ENCODE measurements at places on chromosomes 7 and 10. TPM values are rescaled to one million over a fixed set of nuclear protein-coding genes. Genes with fewer than 3 reads are reported as not detected.
A peak's percentile ranks its signal among the peaks of the same experiment; 100 is the strongest.

The OR2A1 gene
- total RNA-seq = not detected

The AKR1C2 gene
- 1,454 TPM for total RNA-seq

The CRPPA gene
- 1.1 TPM for total RNA-seq

The MKX gene
- total RNA-seq = not detected

The PON1 gene
- not detected for total RNA-seq

The HTR5A gene
- total RNA-seq = not detected

The GARIN1A gene
- not detected for total RNA-seq

The LRMDA gene
- total RNA-seq = 22.0 TPM

The NHLRC2 gene
- 12.7 TPM for total RNA-seq

GRCh38 chr7:33152087-33152486 is 22.7 kb downstream of the BBS9 start:
- H3K27me3 ChIP-seq = no peaks in the 10 kb centered on the region
- H3K4me3 ChIP-seq = no peak overlapping the region
- no peaks in the 10 kb centered on the region for H3K36me3 ChIP-seq
- no peak overlapping the region for H3K27ac ChIP-seq
- no peak for DNase-seq
- no peaks in the 10 kb centered on the region for H3K4me1 ChIP-seq

DNA sequence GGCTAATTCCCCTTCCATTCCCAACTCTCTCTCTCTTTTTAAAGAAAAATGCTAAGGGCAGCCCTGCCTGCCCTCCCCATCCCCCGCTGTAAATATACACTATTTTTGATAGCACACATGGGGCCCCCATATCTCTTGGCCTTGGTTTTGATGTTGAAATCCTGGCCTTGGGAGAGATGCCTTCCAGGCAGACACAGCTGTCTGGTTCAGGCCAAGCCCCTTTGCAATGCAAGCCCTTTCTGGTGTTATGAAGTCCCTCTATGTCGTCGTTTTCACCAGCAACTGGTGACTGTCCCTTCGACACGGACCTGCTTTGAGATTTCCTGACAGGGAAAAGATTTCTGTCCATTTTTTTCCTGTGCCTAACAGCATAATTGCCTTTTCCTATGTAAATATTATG is 3.0 kb downstream of the ADRA2A start:
- no peaks in the 10 kb centered on the region for H3K4me1 ChIP-seq
- no peak overlapping the region for H3K4me3 ChIP-seq
- DNase-seq = no peak
- peaks cover 23% of the 10 kb centered on the region for H3K27me3 ChIP-seq
- no peaks in the 10 kb centered on the region for H3K36me3 ChIP-seq
- H3K27ac ChIP-seq = no peak overlapping the region

DNA sequence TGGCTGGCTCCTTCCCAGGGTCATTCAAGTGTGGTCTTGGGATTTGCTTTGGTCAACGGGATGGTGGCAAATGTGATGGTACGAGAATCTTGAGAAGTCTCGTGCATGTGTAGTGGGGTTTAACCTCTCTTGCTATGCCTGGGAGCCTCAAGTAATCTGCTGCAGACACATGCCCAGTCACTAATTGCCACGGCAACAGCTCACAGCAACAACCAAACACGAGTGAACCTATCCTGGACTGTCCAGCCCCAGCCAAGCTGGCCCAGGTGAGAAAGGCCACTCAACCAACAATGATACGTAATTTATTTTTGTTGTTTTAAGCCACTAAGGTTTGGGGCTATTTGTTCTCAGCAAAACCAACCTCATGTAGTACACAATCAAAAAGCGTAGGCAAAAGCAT is 38.1 kb upstream of the DDC start:
- peaks cover 13% of the 10 kb centered on the region for H3K4me1 ChIP-seq
- no peak overlapping the region for H3K27ac ChIP-seq
- H3K27me3 ChIP-seq = no peaks in the 10 kb centered on the region
- no peak overlapping the region for H3K4me3 ChIP-seq

DNA sequence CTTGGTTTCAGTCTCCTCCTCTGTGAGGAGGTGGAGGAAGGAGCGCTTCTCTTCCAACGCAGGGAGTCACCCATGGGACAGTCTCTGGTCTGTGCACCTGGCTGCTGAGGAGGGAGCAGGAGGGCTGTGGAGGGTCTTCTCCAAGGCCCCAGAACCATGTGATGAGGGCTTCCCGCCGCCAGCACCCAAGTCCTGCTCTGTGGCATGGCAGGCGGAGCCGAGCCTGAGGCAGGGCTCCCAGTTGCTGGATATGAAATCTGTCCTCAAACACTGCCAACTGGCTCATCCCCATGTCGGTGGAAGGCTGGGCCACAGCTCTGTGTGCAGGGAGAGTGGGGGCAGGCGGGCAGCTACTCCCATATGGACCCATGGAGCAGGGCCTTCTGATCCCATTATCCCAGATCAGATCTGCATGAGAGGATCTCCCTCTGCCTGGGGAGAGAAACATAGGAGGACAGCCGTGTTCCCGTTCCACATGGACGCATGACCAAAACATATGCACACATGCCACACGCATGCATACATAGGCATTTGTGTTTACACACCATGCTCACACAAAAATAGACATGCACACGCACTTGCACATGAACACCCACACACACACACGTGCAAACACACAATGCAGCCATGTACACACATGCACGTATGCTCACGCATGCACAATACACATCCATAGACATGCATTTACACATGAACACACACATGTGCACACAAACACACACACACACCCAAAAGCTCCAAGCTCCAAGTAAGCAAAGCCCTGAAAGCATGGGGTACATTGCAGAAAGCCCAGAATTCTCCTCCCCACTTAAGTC is 38.8 kb upstream of the EN2 start:
- H3K4me1 ChIP-seq = no peaks in the 10 kb centered on the region
- H3K27ac ChIP-seq = no peak overlapping the region
- no peak for DNase-seq
- no peaks in the 10 kb centered on the region for H3K36me3 ChIP-seq

- peak overlapping the region; percentile 79 for H3K27ac ChIP-seq
- peaks cover 2% of the 10 kb centered on the region for H3K36me3 ChIP-seq
- no peak for DNase-seq
- peaks cover 37% of the 10 kb centered on the region for H3K4me1 ChIP-seq
- H3K4me3 ChIP-seq = peak overlapping the region; percentile 100
- no peaks in the 10 kb centered on the region for H3K27me3 ChIP-seq
Measured at GRCh38 chr7:127392182-127392565, 334 bp downstream of the ZNF800 start.

- no peak overlapping the region for H3K4me3 ChIP-seq
- H3K36me3 ChIP-seq = no peaks in the 10 kb centered on the region
- H3K4me1 ChIP-seq = peaks cover 19% of the 10 kb centered on the region
- no peak for DNase-seq
Measured at GRCh38 chr7:940599-941408, 13.7 kb downstream of the ADAP1 start.

- DNase-seq = no peak
- H3K4me3 ChIP-seq = no peak overlapping the region
- H3K27ac ChIP-seq = no peak overlapping the region
- no peaks in the 10 kb centered on the region for H3K36me3 ChIP-seq
- peaks cover 18% of the 10 kb centered on the region for H3K4me1 ChIP-seq
Measured at GRCh38 chr10:103451091-103451813, 918 bp downstream of the CALHM2 start.

DNA sequence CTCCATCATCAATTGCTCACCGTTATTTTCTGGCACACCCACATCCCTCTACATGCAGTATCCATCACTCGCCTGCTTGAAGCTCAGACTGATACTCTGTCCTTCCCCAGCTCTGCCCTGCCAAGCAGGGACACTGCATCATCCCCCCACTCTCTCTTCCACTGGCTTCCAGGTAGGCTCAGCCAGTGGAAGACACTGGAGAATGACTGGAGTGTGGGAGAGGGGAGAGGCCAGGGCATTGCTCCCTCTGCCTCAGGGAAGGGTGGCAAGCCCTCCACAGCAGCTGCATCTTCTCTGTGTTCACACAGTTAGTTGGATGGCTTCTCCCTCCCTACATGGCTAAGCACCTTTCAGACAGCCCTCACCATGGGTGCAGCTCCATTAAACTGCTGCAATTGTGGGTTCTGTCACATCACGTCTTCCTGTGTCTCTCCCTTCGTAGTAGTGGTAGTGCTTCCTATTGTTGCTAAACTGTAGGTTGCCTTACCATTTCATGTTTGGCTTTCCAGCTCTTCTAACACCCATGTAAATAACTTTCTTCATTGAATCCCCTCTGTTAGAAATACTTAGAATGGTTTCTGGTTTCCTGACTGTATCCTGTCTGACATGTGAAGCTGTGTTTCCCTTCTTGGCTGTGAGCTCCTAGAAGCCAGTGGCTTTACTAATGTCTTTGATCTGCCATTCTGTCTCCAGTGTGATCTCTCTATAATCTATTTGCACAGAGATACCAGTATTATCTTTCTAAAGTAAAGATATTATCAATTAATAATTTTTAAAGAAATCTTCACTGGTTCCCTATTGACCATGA is 483.7 kb upstream of the LRRN3 start:
- no peak for DNase-seq
- no peak overlapping the region for H3K4me3 ChIP-seq
- H3K4me1 ChIP-seq = no peaks in the 10 kb centered on the region
- H3K27ac ChIP-seq = no peak overlapping the region

DNA sequence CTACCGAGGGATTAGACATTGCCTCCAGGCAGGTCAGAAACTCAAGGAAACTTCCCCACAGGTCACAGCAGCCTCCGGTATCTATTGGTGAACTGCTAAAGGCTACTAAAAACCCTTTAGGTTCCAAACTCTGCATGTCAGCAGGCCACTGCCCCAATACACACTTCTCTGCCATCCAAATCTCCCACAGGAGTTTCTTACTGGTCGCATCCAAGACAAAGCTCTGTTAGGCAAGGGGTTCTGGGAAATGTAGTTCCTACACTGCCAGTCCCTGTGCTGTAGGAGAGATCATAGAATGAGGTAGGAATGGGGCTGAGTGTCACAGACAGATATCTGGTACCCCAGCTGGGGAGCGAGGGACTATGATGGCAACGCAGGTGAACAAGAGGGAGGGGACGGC is 757.0 kb upstream of the C7orf33 start:
- no peak overlapping the region for H3K4me3 ChIP-seq
- H3K4me1 ChIP-seq = no peaks in the 10 kb centered on the region
- no peak for DNase-seq

DNA sequence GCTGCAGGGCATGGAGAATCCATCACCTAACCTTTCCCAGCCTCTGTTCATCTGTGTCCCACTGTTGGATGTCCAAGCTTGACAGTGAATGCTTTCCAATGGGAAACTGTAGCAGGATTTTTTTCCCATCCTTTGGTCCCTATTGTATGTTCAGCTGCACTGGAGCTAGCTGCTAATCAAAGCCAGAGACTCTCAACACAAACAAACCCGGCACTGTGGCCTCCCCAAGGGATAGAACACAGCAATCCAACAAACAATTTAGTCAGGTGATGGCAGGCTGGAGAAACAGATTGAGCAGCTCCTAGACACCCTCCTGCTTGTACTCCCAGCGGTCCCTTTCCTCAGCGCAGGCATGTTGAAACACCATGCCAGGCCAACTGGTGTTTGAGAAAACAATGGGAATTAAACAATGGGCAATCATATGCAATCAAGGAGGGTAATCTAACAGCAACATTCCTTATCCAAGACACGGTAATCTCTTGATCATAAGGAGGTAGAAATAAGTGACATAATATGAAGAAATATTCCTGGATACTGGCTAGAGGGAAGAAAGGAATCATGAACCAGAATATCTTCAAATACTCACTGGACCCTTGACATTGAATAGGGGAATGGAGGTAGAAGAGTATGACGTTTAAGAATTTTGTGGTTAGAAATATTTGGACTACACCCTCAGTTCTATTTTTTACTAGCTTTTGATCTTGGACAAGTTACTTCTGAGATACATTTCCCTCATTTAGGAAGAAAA is 15.0 kb downstream of the PTN start:
- DNase-seq = no peak
- no peaks in the 10 kb centered on the region for H3K4me1 ChIP-seq
- no peaks in the 10 kb centered on the region for H3K36me3 ChIP-seq
- H3K27ac ChIP-seq = no peak overlapping the region
- no peak overlapping the region for H3K4me3 ChIP-seq

DNA sequence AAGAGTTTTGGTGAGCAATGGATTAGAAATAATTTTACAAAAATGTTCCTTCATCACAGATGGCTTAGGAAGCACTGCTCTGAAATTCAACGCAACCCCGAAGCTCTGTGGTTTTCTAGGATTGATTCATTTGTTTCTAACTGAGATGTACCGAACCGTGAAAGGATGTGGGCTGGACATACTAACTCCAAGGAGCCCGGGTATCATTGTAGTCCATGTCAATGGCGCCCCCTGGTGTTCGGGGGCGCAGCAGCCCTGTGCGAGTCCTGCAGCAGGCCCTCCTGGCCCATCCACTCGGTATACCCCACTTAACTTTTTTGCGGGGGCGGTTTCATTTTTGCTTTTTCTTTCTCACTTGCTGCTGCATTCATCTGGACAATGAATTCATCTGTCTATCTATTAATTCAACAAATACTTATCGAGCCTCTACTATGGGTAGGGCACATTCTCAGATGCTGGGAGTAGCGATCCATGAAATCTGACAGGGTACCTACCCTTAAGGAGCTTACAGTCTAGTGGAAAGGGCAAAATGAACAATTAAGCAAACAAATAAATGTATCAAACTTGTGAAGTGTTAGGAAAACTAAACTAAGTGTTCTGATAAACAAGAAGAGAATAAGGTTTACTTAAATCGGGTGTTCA is 25.2 kb upstream of the ITPRID1 start:
- H3K4me3 ChIP-seq = no peak overlapping the region
- H3K36me3 ChIP-seq = no peaks in the 10 kb centered on the region
- peak; percentile 31 for DNase-seq
- H3K27ac ChIP-seq = no peak overlapping the region

DNA sequence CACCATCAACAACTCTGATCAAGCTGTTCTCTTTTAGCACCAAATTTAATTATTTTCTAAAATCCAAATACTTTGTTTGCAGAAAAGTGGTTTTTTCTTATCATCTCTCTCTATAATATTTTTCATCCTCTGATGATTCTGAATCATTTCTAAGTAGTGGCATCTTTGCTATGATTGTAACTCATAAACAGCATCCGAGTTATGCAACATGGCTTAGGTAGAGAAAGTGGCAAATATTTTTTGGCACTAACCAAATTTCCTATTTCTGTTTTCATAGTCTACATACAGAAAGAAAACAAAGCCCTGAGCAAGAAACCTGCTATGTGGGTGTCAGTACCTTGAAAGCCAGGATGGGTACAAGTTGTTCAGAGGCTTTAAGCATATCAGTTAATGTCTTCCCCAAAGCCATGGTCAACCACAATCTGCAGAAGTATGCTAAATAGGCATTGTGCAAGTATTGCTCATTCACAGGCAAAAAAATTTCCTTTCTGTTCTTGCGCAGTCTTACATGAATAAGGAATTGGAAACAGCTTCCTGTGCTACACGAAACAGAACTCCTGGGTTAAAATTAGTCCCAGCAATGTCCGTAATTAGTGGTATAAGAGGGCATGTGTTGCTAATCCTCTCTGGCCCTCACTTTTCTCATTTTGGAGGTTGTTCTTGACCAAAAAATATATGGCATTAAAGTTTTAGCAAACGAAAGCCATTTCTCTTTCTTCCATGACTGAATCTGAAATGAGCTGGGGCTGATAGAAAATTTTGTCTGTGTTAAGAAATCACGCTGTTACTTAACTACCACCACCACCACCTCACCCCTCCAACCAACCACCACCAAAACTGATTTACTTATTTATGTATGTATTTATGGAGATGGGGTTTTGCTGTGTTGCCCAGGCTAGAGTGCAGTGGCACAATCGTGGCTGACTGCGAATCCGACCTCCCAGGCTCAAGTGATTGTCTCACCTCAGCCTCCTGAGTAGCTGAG is 325.6 kb upstream of the MAGI2 start:
- no peaks in the 10 kb centered on the region for H3K27me3 ChIP-seq
- no peak overlapping the region for H3K4me3 ChIP-seq
- H3K36me3 ChIP-seq = no peaks in the 10 kb centered on the region
- no peak for DNase-seq
- no peak overlapping the region for H3K27ac ChIP-seq
- H3K4me1 ChIP-seq = no peaks in the 10 kb centered on the region
